ENCODE measurements at places on chromosomes 7 and 10. TPM values are rescaled to one million over a fixed set of nuclear protein-coding genes. Genes with fewer than 3 reads are reported as not detected.

DNA sequence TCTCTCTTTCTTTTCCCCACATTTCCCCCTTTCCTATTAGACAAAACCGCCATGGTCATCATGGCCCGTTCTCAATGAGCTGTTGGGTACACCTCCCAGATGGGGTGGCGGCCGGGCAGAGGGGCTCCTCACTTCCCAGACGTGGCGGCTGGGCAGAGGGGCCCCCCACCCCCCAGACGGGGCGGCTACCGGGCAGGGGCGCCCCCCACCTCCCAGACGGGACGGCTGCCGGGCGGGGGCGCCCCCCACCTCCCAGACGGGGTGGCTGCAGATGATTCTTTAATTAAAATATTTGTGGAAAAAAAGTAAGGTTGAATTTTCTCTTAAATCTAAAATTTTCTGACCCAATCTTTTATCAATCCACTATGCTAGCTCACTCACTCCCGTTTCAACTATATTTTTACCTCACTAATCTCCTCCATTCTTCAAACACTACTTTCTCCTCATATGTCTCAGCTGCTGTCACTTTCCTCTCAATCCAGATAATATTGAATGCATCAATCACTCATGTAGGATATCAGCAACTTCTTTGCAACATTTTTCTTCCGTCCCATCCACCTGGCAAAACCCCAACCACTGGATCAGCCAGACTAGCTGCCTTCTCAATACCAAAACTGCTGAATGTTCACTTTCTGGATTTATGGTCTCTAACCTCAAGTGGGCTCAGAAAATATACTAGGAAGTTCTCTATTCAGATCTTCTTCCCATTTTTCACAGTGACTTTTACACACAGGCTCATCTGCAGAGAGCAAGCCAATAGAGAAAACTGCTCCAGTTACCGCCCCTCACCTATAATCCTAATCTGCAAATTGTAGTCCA lies 81.1 kb upstream of the TRIM24 start:
- no peak for DNase-seq

DNA sequence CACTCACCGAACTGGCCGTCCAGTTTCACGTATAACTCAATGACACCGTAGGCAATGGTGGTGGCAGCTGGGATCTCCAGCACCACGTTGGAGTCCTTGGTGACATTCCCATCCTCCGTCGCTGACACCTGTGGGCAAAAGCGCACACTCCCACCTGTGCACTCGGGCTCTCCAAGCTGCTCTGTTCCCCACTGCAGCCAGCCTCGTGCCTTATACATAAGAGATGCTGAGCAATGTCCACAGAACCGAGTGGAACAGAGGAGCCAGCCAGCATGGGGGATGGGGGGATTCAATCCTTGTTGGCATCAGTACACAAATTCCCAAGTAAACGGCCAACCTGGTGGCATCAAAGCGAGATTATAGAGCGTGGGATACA lies 40.0 kb downstream of the GSDME start:
- DNase-seq, result peak; percentile 51

DNA sequence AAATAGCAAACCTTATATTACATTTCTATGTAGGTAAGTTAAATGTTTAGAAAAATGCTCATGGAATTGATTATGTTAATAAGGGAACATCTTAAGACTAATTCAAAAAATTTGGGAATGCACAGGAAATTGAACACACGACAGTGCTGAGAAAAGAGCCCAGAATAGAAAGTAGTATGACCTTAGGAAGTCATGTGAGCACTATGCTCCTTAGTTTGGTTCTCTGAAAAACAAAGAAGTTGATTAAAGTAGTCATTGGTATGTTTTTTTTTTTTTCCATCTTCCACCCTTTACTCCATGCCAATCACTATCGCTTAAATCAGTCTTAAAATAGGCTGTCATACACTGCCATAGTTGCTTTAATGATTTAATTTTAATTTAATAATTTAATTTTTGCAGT lies 242.9 kb downstream of the ANKRD7 start:
- no peak for DNase-seq

Gene TMEM243
- 72.5 TPM for polyA plus RNA-seq

GRCh38 chr10:120917521-120918250 lies 66.5 kb downstream of the WDR11 start:
- DNase-seq, result no peak

- DNase-seq, result no peak
Measured at GRCh38 chr7:77811516-77812289, 13.1 kb downstream of the PHTF2 start.

- DNase-seq, result no peak
Measured at GRCh38 chr10:94075506-94075905, 81.8 kb downstream of the PLCE1 start.

Gene ATG9B
- polyA plus RNA-seq, result 4.2 TPM

DNA sequence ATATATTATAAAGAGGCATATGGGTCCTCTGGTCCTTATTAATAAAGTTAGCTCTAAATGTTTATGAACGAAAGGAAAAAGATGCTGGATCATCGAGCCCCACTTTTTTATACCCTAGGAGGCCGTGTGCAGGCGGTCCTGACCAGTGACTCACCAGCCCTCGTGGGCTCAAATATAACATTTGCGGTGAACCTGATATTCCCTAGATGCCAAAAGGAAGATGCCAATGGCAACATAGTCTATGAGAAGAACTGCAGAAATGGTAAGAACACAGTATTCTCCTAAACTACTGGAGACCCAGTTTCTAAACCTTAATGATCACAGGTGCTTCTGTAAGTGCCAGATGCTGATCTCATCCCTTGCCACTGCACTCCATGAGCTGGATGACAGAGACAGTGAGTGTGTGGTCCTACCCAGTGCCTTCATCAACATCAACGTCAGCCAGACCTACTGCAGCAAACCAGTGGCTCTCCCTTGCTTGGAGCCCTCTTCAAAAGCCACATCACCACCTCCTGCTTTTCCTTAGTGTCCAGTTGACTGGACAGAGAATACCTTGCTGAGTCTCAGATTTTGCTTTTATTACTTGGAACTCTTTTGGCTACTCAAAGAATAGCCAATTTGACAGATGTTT lies 7.6 kb downstream of the GPNMB start:
- DNase-seq, result no peak

GRCh38 chr10:97991871-97992270 lies 38.5 kb downstream of the CRTAC1 start:
- DNase-seq, result no peak

Data from left lung (tissue), 14 donors.